Stimulated activated CD8-positive, alpha-beta memory T cell treated with anti-CD3 and anti-CD28 coated beads, Interleukin-2, amount 100 ng/mL, for 1 hour (primary cell): ENCODE measurements at places on chromosomes 1 and 21.

- no peak for DNase-seq
These were observed 3.0 kb upstream of the MCL1 start for GRCh38 chr1:150582371-150582770.

- DNase-seq = no peak
These were observed 6.4 kb downstream of the PTAFR start for GRCh38 chr1:28170001-28170596.

DNA sequence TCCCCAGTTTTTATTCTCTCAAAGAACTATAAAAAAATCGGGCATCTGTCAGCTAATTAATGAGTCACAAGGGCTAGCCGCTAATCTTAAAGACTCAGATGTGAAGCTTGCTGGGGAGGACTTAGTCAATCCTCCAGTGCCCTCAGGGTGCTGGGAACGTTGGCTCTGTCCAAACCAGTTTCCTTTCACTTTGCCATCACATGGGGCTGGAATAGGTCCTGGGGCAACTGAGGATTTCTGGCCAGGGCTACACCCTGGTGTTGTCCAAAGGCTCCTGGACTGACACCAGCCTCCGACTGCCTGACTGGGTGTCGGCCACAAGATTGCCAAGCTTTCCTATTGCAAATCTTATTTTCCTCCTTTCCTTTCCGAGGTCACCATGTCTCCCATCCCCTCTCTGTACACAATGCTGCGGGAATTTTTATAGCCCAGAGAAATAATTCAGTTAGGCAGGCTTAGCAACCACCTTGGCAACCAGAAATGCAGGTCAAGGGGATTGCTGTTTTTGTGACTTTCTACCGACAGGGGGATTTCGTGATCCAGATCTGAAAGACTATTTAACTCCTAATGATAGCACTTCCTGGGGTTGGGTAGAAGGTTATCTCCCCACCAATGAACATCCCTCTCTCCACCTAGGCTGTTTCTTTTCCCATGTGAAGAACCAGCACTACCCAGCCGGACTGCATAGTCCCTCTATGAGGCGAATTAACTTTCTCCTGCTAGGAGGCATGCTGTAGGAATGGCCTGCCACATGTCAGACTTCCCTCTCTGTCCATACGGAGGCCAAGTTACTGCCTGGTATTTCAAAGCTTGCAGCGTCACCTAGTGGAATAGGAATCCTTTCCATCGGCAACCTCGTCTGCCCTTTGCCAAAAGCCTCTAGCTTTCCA lies 29.9 kb upstream of the CTBS start:
- no peak for DNase-seq

- DNase-seq = no peak
These were observed 1447.8 kb upstream of the PRMT6 start for GRCh38 chr1:105608713-105609112.

DNA sequence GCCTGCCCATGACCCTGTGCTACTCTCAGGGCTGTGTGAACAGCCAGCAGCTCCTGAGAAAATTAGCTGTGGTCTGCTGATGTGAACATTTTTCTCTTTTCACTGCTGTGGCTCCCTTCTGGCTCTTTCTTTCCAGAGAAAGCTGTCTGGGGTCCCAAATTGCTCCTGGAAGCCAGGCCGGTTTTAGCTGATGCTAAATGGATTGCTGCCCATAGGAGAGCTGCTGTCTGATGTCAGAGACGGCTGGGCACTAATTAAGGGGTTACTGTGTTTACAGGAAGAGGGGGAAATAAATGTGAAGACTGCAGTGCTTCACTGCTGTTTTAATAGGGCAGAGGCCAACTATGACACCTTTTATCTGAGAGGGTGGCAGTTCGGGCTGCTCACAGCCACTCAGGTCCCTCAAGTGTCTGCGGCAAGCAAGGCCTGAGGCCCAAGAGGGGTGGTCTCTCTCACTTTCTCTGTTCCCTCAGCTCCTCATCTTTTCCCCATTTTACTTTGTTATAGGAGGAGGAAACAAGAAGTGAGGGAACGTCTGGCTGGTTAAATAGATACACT lies 106.0 kb upstream of the GNG12 start:
- no peak for DNase-seq

- no peak for DNase-seq
These were observed 24.6 kb upstream of the KLHDC8A start for GRCh38 chr1:205381305-205381704.

GRCh38 chr1:114756949-114757454 lies 782 bp downstream of the CSDE1 start:
- DNase-seq = no peak

GRCh38 chr1:221839321-221839720 lies 97.4 kb upstream of the DUSP10 start:
- DNase-seq = no peak

DNA sequence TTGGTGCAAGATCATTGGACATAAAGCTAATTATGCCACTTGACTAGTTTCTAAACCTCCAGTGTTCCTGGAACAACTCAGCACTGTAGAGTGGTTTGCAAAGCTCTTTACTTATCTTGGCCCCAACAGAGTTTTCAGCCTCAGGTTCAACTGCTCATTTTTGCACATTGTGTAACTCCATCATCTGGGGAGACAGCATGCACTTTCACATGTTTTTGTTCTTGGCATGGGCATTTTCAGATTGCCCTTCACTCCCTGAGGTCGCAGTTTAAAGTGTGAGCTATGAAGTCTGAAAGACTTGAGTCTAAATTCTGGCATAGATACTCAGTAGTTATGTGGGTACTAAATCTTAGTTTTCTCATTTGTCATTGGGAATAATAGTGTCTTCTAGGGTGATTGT lies 5.1 kb downstream of the USP16 start:
- no peak for DNase-seq

DNA sequence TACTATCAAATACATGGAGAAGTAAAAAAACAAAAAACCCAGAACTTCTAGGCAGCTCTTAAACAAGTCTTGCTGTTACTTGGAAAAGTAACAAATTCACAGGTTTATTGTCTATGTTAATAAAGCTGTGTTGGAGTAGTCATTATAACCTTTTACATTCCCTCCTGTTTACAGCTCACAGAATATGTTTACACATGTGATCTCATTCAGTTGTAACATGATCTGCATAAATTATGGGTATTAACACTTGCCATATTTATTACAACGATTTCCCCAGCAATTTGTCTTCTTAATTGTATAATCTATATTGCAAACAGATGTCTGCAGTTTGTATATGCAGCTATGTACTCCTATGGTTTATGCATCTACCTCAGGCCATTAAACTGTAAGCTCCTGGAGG lies 28.6 kb downstream of the ERG start:
- no peak for DNase-seq

DNA sequence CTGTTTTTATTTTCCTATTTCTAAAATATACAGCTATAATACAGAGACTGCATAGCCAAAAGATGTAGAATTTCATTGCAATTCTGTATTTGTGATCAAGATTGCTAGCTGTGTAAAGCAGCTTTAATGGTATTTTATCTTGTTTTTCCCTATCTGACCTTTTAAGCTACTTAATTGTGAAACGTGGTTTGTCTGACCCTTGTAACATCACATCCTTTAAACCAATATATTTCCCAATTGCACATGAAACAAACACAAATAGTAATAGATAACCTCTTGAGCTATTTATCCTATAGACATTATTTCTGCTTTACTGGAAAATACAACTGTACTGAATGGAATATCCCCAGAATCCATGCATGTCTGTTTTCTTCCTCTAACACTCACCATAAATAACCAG lies 112.2 kb upstream of the PLPPR4 start:
- DNase-seq = no peak

DNA sequence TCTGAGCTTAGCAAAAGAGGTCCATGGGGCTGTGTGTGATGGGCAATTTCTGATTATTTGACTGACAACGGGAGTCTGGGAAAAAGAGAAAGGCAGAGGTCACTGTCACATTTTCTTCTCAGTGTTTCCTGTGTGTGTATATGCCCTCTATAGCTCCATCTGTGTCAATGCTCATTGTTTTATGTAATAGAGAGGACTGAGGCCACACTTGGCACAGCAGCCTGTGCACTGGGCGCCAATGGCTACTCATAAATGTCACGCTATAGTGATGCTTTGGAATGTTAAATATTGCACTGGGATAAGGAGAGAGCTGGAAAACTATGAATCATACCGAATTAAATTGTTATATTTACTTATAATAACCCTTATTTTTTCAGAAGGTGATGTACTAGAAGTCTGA lies 365.4 kb downstream of the NEGR1 start:
- no peak for DNase-seq
